ENCODE measurements at places on chromosomes 13 and 19. TPM values are rescaled to one million over a fixed set of nuclear protein-coding genes. Genes with fewer than 3 reads are reported as not detected.

ZNF431 gene
- total RNA-seq, result 0.70 TPM

- DNase-seq, result no peak
These were observed 158.4 kb downstream of the RNF17 start for GRCh38 chr13:24922387-24922744.

DNA sequence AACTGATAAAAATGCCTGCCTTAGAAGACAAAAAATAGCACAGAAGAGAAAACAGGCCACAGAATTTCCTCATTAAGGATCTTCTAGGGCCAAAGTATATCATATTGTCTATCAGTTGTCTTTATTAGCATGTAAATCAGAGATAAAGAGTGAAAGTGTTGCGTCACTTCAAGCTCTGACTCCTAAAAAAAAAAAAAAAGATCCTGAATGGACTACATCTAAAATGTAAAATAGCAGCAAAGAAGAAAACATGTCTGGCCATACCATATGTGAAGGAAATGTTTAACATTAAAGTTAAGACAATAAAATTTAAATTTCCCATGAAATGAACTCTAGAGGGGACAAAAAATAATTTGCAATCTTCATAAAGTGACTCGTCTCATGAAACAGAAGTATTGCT, 237.4 kb downstream of the PCDH9 start:
- DNase-seq, result no peak

- DNase-seq, result no peak
These were observed 63.8 kb downstream of the SCEL start for GRCh38 chr13:77599351-77599750.

DAPK3 gene
- total RNA-seq, result 20.4 TPM

DNA sequence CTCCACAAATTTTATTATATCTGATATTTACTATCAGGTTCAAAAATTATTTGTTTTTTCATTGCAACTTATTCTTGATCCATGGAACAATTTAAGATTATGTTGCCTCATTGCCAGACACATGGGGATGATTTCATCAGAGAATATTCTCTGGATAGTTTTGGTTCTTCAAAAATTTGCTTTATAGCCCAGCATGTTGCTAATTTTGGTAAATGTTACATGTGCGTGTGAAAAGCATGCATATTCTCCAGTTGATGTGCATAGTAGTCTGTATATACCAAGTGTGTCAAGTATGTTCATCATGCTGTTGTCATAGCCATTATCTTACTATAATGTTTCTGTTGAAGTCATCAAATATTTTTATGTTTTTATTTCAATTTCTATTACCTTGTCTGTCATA, 122.3 kb downstream of the RFC3 start:
- DNase-seq, result no peak

GRCh38 chr19:33736787-33737186, 59.9 kb upstream of the KCTD15 start:
- DNase-seq, result no peak

DNA sequence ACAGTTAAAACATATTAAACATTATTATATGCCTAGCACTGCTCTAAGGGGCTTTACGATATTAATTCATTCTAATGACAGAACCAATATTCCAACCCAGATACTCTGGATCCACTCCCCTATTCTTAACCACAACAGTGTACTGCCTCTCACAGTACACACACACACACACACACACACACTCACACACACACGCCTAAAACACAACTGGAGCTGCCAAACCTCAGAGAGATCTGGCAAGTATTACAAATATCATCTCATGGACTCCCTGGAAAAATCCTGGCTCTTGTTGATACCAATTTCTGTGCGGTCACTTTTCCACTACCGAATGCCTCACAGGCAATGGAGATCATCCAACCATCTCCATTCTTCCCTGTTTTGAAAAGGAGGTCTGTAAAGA, 1.3 kb downstream of the ZNF780A start:
- no peak for DNase-seq

Measured in left lobe of liver (tissue), 2 donors.